DMS153 (cell line): ENCODE measurements at places on chromosomes 5 and 9.

DNA sequence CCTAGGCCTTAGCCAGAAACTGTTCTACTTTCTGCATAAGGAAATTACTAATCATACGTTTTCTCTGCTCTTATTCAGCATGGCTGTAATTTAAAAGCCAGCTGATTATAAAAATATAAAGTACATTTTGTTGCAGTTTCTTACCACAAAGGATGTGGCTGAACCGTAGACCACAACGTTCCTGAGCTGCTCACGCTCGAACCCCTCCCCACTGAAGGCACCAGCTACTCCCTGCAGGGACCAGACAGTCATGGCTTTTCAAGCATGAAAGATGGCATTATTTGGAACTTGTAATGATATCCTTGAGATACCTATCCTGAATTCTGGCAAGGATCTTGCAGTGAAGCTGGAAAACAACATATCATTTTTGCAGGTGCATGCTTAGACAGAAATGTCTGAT is 91.8 kb upstream of the DMRT1 start:
- DNase-seq = no peak

GRCh38 chr5:53956196-53956595 is 354.2 kb downstream of the ARL15 start:
- DNase-seq = no peak

DNA sequence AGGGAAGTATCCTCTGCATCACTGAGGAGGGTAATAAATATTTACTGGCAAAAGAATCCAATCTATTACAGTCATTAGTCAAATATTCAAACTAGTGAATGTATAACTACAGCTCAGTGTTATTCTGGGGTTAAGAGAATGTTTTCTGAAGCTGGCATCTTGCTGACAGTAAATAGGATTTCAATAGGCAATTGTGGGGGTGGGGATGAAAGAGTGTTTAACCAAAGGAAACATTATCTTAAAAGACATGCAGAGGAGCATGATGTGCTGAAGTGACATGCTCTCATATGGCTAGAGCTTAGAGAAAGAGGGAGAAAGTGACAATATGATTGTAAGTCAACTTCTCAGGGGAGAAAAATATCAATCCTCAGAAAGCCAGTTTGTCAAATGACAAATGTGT is 618.4 kb upstream of the RIOK2 start:
- no peak for DNase-seq

GRCh38 chr9:76662476-76663281 is 101.6 kb upstream of the PCA3 start:
- peak; percentile 28 for DNase-seq

GRCh38 chr5:107470295-107470582 is 200.5 kb downstream of the EFNA5 start:
- DNase-seq = no peak

GRCh38 chr5:66987949-66988838 is 208.4 kb downstream of the CD180 start:
- no peak for DNase-seq

DNA sequence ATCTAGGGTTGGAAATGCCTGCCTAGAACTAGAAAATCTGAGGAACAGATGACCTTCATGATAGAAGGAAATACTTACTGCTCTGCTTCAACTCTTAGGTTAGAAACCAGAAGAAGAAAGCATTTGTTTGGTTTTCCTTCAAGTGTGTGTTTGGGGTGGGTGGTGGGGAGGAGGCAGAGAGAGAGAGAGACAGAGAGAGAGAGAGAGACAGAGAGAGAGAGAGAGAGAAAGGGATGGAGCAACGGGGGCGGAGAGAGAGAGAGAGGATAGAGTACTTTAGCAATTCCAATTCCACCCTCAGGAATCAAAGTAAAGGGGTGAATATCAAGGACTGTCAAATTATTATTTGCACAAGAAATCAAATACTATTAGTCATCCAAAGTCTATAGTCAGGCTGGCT is 29.2 kb upstream of the GCNT4 start:
- DNase-seq = no peak

GRCh38 chr5:1512541-1513291 is 11.0 kb downstream of the LPCAT1 start:
- no peak for DNase-seq

- DNase-seq = no peak
Observed at GRCh38 chr5:145739843-145740242, 95.3 kb downstream of the PRELID2 start.

GRCh38 chr5:5293029-5293428 is 129.4 kb upstream of the ICE1 start:
- DNase-seq = no peak

DNA sequence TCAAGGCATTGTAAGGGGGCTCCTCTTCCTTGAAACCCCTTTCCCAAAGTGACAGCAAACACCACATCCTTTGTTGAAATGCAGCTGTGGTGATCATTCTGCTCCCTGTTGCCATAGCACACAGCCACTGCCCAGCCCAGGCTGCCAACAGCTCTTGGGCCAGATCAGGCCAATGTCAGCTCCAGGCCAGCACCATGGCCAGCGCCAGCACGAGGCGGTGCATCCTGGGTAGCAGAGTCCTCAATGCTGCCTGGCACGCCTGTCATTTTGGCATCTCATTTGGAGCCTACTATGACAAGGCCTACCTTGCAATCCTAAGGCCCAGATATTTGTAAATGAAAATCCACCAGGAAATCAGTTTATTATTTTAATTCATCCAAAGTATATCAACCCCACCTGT is 390.6 kb downstream of the DNAH5 start:
- no peak for DNase-seq

DNA sequence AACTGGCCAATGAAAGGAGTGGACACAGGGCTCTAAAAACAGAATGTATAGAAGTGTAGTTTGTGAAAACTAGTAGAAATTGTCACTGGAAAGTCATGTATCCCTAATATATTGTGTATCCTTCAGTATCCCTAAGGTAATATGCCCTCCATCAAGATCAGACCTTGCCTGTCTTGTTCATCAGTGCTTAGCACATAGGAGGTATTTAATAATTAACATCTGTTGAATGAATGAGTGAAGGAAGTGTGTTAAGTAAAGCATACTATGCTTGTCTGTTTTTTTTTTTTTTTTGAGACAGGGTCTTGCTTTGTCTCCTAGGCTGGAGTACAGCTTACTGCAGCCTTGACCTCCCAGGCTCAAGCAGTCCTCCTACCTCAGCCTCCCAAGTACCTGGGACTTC is 15.8 kb downstream of the GAPVD1 start:
- no peak for DNase-seq
